ENCODE measurements at places on chromosomes 6 and 20.

DNA sequence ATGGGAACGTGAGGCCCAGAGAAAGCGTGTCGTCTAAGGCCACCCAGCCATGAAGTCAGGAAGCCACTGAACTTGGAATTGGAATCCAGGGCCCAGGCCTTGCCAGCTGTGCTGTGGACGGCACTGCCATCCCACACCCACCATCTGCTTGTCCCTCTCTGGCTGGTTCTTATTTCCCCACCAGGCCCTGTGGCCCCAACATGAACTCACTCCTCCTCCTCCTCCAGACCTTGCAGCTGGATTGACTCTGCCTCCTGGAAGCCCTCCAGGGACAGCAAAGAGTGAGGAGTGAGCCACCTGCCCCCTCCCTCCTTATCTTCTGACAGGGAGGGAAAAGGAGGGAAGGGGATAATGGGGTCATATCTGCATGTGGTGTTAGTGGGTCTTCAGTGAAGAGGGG is 16.0 kb upstream of the IP6K3 start:
- DNase-seq: no peak

- no peak for DNase-seq
Measured at GRCh38 chr6:154909821-154910220, 85.3 kb upstream of the TIAM2 start.

DNA sequence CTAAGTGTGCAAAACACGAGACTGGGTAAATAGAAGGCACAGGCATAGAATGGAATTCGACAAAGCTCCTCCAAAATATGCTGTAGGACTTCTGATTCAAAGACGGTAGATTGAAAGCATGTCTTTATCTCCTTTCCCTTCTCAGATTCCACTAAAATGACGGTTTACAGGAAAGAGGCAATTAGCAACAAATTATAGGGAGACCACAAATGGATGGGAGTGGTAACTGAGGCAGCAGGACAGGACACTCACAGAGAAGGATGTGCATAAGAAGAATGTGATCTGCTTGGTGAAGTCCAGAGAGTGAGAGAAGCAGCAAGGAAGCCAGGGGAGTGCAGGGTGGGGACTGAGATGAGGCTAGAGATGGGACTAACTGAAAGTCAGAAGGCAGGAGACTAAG is 113.4 kb upstream of the MRPS10 start:
- DNase-seq: no peak

- DNase-seq: no peak
Measured at GRCh38 chr6:53947780-53948179, 153.0 kb downstream of the LRRC1 start.

DNA sequence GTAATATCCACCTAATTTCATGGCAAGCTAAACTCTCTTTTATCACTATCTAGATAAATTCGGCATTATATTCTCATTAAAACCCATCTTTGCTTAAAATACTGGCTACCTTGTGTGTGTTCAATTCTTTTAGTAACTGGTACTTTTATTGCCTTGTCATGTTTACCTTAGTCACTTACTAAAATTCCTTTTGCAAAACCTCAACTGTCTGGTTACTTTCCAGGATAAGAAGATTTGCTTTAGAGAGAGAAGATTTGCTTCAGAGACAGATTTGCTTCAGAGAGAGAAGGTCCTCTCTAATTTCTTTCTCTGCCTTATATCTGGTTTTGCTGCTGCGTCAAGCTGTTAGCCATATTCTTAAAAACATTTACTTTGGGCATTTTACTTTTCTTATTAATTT is 151.5 kb upstream of the MLIP start:
- DNase-seq: no peak

DNA sequence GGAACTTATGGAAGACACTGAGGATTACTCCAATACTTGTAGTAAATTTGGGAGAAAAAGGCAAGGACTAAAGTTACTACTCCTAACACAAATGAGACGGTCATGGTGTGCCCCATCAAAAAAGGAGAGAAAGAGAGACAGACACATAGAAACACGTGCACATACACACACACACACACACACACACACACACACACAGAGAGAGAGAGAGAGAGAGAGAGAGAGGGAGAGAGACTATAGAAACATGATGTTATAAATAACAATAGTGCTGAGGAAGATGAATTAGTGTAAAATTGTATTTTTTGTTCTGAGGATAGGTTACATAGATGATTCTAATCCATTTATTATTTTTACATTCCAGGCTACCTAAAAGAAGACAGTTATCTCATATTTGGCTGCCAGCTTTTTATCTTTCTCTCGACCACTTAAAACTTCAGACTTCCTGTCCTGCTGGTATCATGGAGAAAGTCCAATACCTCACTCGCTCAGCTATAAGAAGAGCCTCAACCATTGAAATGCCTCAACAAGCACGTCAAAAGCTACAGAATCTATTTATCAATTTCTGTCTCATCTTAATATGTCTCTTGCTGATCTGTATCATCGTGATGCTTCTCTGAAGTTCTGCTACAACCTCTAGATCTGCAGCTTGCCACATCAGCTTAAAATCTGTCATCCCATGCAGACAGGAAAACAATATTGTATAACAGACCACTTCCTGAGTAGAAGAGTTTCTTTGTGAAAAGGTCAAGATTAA is 10.5 kb downstream of the PLN start:
- DNase-seq: no peak

DNA sequence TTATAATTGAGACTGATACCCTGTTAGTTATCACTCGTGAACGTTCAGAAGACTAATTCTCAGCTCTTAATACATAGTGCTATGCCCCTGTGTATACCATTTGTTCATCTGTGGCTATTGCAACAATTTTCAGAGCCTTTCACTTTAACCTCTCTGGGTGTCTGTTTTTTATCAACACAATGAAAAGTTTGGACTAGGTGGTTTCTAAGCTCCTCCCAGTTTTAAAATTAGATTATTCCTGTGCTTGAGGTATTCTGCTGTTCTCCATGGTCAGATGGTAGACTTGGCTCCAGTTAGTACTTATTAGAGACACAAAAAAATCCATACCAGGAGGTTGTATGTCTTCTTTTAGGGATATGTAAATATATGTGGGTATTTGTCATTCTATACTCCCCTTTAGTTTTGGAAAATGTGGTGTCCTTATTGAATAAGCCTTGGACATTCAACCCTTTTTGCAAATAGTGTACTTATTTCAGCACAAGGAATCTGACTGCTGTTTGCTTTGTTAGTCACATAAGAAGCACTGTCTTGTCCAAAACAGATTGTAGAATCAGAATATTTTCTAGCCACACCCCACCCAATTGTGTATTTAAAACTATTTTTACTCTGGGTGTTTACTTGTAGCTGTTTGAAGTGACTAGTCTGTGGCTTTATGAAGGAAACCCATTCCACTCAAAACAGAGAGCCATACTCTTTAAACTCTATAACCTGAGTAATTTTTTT is 2.0 kb upstream of the COL10A1 start:
- no peak for DNase-seq

- no peak for DNase-seq
Measured at GRCh38 chr6:37122861-37123260, 47.1 kb upstream of the PIM1 start.

DNA sequence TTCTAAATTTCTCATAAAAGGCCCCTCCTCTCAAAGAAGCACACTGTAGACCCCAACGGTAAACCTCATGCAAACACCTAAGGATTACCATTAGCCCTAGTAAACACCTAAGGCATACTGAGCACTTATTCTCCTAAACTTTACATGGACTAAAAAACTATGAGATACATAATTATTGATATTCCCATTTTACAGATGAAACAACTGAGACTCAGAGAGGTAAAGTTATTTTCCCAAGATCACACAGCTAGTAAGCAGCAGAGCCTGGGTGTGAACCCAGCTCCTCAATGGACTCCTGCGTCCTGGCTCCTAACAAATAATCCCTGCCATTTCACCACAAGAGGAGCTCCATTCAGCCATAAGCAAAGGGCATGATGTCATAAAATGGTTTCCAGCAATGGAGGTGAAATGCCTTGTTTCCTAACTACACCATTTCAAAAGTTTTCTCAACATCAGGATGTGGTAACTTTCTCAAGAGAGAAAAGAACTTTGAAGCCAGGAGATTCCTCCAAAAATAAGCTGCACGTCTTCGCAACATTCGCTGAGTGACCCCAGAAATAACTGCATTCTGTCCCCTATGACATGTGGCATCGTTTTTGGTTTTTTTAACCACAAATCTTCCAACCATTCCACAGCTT is 4.1 kb downstream of the ATP9A start:
- no peak for DNase-seq

DNA sequence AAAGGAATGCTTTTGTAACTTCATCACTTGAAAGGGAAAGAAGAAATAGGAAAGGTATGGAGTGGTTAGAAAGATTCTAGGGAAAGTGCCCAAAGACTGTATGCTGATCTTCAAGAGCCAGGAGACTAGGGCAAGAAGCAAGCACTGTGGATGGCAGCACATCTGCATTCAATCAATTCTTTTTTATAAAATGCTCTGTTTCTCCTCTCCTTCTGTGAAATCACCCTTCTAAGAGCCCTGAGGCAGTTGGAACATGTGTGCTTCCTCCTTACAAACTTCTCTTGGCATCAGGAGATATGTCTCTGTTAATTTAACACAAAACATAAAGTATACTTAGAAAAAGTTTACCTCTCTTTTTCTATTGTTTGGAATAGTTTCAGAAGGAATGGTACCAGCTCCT is 1162.2 kb upstream of the GJE1 start:
- no peak for DNase-seq

DNA sequence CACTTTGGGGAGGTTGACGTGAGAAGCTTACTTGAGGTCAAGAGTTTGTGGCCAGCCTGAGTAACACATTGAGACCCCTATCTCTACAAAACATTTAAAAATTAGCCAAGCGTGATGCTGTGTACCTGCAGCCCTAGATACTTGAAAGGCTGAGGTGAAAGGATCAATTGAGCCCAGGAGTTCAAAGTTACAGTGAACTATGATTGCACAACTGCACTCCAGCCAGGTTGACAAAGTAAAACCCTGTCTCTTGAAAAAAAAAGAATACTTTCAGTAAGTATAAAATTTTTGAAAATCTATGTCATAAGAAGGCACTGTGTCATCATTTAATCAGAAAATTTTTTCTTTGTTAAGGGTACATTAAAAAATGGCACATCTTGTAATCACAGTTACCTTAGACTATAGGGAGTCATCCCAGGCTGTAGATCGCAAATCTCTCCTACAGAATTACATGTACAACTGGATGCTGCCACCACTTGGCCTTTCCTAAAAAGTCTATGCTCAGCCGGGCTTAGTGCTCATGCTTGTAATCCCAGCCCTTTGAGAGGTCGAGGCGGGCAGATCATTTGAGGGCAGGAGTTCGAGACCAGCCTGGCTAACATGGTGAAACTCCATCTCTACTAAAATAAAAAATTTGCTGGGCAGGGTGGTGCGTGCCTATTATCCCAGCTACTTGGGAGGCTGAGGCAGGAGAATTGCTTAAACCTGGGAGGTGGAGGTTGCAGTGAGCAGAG is 17.0 kb upstream of the MRS2 start:
- no peak for DNase-seq

GRCh38 chr6:148591656-148592055 is 155.2 kb upstream of the UST start:
- DNase-seq: no peak

- no peak for DNase-seq
Measured at GRCh38 chr6:47464052-47464451, 13.5 kb upstream of the CD2AP start.

GRCh38 chr6:85278466-85279035 is 171.3 kb upstream of the NT5E start:
- no peak for DNase-seq

DNA sequence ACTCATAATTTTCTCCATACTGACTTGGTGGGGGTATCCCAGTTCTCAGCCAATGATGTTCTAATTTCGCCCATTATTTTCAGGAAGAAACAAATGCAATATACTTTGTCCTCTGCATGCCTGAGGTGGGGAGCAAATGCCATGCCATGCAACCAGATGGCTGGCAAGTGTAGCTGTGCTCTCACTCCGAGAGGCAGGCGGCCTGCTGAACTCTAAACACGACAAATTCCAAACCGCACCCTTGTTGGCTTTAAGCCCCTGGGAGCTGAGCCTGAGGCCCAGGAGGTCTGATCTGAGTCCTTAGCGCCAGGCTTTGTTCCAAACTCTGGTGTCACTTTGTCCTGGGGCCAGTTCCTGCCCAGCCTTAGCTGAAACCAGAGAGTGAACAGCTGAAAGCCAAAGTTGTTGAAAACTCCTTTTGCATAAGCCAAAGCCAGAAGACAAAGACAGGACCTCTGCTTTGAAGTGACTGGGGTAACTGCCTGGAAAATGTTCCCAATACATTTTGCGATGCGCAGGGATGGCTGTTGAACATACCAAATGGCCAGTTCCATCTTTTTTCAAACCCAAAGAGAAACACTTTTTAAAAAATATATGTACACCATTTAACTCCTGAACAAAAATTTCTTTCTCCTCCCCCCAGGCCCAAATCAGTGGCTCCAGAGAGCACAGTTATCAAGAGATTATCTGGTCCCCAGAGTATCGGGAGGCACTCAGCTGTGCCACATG is 46.2 kb downstream of the TTI1 start:
- DNase-seq: peak; percentile 79

GRCh38 chr6:31651602-31652191 is 764 bp downstream of the BAG6 start:
- peak; percentile 93 for DNase-seq

- DNase-seq: no peak
Measured at GRCh38 chr6:113076116-113076515, 729.0 kb downstream of the RFPL4B start.

DNA sequence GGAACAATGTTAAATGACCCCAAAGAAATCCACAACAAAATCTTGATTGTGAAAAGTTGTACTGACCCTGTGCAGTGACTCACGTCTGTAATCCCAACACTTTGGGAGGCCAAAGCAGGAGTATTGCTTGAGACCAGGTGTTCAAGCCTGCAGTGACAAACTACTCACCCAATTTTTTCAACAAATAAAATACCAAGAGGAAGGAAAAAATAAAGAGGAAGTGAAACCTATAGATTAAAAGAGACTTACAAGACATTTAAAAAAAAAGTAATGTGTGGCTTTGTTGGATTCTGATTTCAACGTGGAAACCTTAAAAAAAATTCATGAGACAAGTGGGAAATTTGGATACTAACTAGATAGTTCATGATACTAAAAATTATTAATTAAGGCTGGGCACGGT is 31.9 kb downstream of the GINS1 start:
- DNase-seq: no peak

GRCh38 chr6:32047855-32048766 is 9.9 kb downstream of the CYP21A2 start:
- DNase-seq: peak; percentile 88

- peak; percentile 23 for DNase-seq
Measured at GRCh38 chr20:33437141-33437911, 6.2 kb downstream of the SNTA1 start.

DNA sequence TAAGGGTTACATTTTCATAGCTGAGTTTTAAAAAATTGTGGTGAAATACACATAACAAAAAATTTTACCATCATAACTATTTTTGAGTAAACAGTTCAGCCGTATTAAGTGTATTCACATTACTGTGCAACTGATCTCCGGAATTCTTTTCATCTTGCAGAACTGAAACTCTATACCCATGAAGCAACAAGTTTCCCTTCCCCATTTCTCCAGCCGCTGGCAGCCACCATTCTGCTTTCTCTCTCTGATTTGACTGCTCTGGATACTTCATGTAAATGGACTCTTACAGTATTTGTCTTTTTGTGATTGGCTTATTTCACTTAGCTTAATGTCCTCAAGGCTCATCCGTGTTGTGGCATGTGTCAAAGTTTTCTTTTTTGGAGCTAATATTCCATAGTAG is 341.6 kb downstream of the QKI start:
- DNase-seq: no peak
